GM04503 (cell line): ENCODE measurements at places on chromosomes 6 and 20.

GRCh38 chr6:71509191-71510005 lies 220.8 kb downstream of the OGFRL1 start:
- DNase-seq = no peak

DNA sequence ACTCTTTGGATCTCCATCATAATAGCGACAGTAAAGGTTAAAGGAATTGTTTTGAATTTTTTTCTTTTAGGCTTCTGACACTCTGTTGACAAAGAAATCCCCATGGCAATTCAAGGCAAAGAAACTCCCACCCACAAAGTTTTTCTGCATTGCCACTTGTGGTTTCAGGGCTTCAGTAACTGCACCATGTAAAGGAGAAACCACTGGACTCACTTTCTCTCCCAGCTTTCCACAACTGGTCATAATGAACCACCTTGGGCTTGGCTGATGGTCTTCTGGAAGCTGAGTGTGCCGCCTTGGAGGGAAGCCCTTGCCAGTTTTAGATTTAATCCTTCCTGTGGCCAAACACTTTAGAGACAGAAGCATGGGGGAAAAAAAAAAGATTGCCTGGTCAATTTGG lies 163.1 kb downstream of the ISM1 start:
- DNase-seq = no peak

DNA sequence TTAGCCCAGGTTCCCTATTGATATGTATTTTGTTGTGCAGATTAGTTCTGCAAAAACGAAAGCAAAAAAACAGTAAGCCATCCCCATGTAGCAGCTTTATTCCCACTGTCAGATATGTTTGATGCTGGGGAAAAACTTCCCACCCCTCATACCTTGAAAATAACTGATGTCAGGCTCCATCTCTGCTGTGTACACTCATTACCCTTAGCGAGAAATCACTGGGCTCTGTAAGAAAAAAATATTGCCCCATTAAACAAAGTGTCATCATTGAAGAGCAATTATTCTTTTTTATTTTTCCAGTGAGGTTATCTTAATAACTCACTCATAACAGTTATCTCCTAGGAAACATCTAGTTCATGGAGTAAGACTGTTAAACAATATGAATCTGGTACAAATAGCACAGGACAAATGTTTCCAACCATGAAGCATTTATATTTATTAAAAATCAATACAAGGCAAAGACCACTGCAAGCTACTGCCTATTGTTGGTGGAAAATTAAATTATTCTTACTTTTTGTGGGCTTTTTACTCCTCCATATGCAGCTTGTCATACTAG lies 268.8 kb downstream of the LMBRD1 start:
- DNase-seq = no peak

GRCh38 chr20:62879275-62880146 lies 17.9 kb upstream of the TCFL5 start:
- no peak for DNase-seq

DNA sequence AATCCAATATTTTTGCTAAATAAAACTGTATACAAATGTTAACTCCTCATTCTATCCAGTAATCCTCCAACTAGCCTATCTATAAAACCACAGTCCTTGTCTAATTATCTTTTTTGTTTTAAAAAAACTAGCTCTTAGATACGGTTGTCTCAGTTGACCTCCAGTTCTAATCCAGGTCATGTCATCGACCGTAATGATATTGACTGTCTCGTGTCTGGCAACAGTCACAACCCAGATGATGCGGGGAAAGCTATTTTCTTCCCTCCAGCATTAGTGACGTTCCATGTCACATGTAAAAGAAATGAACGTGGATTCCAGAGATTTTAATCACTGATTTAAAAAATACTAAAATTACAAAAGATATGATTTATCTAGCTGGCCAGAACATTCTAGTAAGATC lies 35.5 kb downstream of the HEBP2 start:
- no peak for DNase-seq

GRCh38 chr6:51024126-51024525 lies 205.5 kb downstream of the TFAP2B start:
- DNase-seq = no peak

GRCh38 chr6:166921570-166921969 lies 34.8 kb downstream of the RNASET2 start:
- DNase-seq = no peak

- DNase-seq = no peak
Observed at GRCh38 chr6:163913045-163913444, 498.5 kb downstream of the QKI start.

DNA sequence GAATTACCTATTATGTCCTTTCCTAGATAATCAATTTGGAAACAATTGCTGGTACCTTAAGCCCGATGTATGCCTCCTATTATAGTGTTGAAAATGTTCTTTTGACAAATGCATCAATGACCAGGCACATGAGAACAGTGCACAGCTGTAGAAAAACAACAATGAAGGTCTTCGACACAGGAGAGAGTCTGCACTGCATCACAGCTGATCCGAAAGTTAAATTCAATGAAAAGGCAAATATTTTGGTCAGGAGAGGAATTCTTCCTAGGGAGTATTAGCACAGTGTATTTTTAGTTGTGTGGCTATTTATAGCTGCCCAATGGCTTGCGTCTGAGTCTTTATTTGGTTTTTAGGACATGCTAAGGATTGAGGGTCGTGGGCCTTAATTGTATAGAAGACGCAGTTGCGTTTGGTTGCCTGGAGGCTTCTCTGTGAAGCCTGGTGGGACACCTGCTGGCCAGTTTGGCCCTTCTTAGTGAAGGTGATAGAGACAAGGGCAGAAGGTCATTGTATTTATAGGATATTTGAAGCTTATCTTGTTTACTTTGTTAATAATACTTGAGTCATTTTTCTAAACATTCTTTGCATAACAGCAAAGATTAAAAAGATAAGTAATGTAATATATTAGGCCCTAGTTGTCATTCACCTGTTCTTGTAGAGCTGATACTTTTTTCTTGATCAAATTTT lies 72.3 kb downstream of the CDYL start:
- no peak for DNase-seq

GRCh38 chr20:11844691-11845090 lies 73.0 kb upstream of the BTBD3 start:
- DNase-seq = no peak

- no peak for DNase-seq
Observed at GRCh38 chr6:73560182-73560732, 39.4 kb upstream of the EEF1A1 start.

DNA sequence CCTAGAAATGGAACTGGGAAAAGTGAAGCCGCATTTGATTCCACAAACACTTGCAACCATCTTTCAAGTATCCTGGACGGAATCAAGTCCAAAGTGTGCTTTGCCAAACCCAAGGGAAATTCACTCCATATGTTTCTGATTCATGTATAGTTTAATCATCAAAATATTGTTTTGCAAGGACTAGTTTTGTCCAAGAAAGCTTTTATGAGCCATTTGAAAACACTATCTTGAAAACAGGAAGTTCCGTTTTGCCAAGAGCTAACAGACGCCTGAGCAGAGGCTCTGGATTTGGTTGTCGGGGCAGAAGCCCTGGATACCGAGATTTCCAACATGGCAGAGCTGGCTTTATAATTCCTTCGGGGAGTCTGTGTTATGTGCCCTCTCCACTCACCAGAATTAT lies 251.1 kb downstream of the PHACTR1 start:
- no peak for DNase-seq

DNA sequence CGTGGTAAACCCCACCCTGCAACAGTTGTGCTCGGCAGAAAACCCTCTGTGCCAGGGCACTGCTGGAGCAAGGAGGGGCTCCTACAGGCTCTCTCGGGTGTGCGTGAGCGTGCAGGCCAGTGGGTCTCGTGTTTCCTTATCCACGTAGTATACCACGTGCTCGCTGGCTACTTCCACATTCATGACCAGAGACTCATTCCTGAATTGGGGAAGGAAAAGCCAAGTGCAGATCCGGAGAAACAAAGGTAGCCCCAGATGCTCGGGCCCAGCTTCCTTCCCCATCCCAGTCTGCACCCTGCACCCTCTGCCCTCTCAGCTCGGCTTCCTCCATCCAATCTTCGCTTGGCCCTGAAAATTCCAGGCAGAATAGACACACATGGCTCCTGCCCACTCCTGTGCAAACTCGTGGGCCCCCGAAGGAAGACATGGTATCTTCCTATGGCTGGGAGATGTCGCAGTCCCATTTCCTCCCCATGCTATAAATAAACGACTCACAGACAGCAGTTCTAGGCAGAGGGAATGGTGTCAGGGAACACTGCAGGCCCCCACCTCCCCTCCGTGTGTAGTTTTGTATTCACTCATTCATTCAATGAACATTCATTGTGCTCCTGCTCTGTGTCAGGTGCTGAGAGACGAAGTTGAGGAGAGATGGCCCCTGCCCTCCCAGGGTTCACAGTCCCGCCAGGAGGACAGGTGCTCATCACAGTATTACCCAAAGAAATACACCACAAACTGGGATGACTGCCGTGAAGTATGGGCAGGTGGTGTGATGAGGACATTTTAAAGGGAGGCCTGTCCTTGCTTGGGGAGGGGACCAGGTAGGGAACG lies 29.6 kb downstream of the NPEPL1 start:
- no peak for DNase-seq

DNA sequence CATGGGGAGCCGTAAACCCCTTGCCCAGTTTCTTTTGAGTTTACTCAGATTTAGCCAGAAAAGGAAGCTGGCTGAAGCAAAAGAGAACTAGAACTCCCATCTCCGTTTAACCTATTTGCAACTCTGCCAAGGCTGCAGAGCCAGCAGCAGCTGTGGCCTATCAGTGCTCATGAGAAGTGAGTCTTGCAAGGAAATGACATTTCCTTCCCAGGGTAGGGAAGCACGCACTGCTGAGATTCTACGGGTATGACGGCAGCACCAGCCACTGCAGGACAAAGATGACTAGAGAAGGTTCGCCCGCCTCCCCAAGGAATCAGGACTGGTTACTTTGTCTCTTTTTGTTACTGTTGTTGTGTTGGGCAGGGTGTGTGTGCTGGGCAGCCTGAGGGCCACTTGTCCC lies 47.6 kb downstream of the PPP1R3G start:
- peak; percentile 81 for DNase-seq

GRCh38 chr6:39430446-39430845 lies 107.9 kb upstream of the KCNK16 start:
- DNase-seq = no peak

DNA sequence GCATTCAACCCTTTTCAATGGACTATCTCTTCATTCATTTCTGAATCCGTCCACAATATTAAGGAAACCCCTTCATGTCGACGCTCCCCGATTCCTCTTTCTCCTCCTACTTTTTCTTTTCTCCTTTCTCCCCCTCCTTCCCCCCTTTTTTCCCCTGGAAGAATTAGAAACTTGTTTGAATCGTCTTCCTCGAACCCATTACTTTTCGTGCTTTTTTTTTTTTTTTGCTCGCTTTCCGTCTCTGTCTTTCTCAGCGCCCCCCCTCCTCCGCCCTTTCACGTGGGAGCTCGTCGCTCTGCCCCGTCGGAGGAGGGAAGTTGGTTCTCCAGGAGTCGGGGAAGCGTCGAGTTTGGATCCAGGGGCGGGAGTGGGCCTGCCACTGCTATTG lies 2.3 kb upstream of the NKX2-2 start:
- no peak for DNase-seq
